Activated T-helper 1 cell treated with anti-CD3 and anti-CD28 coated beads, Interleukin-2, amount 50 U/mL, for 16 hours (primary cell): ENCODE measurements at places on chromosomes 16 and 17.

- DNase-seq, result no peak
These were observed 53.8 kb downstream of the NXN start for GRCh38 chr17:925817-926216.

GRCh38 chr17:59826706-59827453 is 65.9 kb downstream of the TUBD1 start:
- no peak for DNase-seq

- no peak for DNase-seq
These were observed 142.6 kb upstream of the CPHXL start for GRCh38 chr16:75868636-75869632.

DNA sequence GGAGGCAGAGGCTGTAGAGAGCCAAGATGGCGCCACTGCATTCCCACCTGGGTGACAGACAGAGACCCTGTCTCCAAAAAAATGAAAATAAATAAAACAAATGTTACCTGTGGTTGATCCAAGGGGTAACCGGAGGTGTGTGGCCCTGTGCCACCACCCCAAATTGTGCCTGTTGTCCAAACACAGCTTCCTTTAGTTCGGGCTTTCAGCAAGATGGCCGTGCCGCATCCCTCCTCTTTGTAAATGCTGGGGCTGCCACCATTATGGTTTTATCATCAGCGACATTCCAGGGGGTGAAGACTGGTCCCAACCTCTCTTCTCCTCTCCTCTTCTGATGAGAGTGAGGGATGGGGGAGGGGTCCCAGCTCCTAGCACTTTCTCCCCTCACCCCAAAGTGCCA is at the start of gene C16orf92:
Gene C16orf92, plus strand, starts transcription at position 312 of the 400 bp plus-strand sequence. CDS start 143 bp downstream, outside the sequence.
- DNase-seq, result no peak

DNA sequence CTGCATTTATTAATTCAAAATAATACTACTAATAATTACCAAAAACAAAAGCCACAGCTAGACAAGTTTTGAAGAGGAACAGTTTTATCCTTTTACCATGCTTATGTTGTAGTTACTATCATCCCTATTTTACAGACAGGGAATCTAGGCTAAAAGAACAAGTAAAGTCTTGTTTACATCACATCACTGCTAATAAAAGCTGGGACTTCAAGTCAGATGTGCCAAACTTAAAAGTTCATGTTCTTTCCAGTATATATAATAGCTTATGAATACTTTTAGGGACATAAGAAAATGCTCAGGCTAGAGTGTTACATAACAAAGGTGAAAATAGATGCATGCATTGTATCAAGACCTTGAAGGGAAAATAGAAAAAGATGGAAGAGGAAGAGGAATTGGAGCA is 234.2 kb downstream of the CDH11 start:
- no peak for DNase-seq

- DNase-seq, result no peak
These were observed 23.0 kb upstream of the ABCC3 start for GRCh38 chr17:50611634-50612033.
